ENCODE measurements at places on chromosomes 4 and X.

DNA sequence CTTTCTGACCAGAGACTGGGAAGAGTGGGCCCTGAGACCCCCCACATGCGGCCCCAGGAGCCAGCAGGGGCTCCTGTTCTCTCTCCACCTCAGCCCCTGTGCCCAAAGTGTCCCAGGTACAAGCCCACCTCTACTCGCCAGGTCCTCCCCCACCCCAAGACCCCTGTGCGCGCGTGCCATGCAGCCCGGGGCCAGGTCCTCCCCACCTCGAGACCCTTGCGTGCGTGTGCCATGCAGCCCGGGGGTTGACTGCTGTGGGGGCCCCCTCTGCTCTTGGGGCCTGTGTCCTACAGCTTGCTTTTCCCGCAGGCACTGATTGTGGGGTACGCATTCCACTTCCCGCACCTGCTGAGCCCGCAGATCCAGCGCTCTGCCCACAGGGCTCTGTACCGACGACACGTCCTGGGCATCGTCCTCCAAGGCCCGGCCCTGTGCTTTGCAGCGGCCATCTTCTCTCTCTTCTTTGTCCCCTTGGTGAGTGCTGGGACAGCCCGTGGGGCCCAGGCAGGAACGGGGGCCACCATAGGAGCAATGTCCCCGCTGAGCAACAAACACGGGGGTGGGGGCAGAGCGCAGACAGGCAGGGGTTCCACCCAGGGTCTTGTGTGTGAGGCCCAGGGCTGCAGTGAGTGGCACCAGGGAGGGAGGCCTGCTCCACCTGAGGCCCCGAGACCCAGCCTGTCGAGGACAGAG lies 20.3 kb downstream of the DGKQ start:
- DNase-seq, result no peak

DNA sequence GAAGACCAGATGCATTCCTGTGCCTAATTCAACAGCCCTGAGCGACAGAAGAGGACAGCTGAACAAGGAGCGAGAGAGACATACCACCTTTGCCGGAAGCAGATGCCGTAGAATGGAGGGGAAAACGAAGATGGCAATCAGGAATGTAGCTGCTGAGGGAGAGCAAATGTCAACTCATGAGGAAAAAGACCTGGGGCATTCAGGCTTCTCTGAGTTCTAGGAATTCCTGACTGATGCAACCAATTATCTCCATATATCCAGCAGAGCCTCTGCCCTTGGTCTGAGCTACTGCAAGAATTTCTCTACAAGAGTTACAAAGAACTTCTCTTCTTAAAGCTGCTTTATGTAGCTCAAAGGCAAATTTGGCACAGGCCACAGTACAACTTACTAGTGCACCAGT lies 40.5 kb upstream of the INPP4B start:
- no peak for DNase-seq

- no peak for DNase-seq
These were observed 141.1 kb downstream of the NPNT start for GRCh38 chr4:106036334-106036733.

DNA sequence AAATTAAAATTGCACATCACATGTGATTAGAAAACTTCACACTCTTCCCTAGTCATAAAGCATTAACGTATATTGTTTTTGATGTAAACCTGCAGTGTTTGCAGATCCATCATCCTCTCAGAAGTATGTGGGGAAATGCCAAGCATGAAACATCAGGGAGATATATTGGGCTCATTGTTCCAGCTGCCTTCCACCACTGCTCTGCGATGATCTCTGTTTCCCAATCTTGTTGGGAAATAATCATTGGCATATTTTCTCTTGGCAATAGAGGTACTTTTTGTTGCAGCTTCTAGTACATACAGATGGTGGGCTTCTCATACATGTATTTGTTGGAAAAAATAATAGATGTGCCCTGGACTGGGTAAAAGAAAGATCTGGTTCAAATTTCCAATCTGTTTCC lies 466.3 kb upstream of the HS3ST1 start:
- no peak for DNase-seq

DNA sequence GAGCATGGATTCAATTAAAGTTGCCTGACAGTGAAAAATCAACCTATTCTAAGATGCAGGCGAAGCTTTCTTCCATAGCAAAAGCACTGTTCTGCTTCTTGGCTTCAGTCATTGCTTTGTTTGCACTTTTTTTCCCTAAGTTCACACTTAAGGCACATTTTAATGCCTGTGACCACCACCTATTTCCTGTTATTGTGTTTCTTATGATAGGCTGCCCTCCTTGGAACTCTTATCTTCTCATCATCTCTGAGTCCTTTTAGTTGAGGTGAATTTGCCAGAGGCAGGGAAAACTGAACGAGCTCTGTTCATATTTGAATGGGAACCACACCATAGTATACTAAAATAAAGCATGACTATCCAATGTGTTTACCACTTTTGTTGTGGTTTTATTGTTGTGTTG lies 119.8 kb downstream of the SPCS3 start:
- peak; percentile 43 for DNase-seq

DNA sequence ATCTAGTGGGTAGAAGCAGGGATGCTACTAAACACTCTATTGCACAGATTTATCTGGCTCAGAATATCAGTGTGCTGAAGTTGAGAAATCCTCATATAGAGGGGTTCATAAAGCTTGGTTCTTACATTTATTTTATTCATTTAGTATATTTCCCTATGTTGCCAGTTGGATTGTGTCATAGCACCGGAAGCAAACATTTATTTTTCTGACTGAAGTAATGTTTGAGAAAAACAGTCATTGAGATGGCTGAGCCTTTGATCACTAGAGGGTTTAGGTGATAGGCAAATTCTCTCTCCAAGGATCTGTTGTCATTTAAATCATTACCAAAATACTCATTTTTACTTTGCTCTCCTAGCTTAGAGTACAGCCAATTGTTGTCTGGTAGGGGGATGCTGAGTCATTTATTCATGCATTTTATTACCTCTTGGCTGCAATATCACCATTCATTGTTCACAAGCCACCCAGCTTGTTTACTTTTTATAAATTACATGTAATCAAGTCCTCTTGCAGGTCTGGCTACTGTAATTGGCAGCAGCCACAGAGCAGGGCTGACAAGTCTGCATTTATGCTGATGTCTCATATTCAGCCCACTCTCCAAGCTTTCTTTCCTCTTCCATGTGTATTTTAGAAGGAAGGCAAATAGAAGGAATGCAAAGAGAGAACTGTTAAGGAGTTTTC lies 15.2 kb downstream of the GAB1 start:
- DNase-seq, result no peak

- peak; percentile 85 for DNase-seq
These were observed 32.7 kb upstream of the JADE1 start for GRCh38 chr4:128776794-128777216.

DNA sequence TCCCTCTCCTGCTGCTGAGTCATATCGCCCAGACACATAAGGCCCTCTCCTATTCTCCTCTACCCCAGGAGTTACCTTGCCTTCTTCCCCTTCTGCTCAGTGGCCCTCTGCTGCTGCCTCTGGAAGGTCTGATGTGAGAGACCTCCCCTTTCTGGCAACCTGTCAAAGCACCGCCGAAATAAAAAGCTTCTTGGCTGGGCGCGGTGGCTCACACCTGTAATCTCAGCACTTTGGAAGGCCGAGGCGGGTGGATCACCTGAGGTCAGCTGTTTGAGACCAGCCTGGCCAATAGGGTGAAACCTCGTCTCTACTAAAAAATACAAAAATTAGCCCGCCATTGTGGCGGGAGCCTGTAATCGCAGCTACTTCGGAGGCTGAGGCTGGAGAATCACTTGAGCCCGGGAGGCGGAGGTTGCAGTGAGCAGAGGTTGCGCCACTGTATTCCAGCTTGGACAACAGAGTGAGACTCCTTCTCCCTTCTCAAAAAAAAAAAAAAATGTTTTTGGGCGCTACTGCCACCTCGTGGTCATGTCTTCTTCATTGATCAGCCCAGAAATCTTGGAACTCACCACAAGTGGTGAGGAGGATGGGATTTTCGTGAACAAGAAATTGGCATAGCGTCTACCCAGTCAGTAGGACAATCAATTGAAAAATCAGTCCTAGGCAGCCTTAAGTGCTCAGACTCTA lies 8.6 kb upstream of the ZXDA start:
- peak; percentile 50 for DNase-seq

DNA sequence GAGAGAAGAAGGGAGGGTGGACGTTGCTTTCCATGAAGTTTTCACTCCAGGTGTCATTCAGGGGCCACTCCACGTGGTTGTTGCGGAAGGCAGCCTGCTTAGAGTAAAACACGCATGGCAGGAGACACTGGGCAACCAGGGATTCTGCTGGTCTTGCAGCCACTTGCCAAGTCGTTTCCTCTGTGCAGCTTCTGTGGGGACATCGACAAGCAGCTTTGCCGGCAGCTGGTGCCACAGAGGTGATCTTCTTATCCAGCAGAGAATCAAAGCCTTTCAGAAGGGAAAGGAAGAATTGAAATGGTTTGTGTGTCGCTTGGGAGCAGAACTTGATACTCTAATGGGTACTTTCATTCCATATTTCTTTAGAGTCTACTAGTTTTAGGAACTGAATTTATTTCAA lies 867.1 kb upstream of the TENM3 start:
- no peak for DNase-seq
